ENCODE measurements at places on chromosomes 16 and 17.

DNA sequence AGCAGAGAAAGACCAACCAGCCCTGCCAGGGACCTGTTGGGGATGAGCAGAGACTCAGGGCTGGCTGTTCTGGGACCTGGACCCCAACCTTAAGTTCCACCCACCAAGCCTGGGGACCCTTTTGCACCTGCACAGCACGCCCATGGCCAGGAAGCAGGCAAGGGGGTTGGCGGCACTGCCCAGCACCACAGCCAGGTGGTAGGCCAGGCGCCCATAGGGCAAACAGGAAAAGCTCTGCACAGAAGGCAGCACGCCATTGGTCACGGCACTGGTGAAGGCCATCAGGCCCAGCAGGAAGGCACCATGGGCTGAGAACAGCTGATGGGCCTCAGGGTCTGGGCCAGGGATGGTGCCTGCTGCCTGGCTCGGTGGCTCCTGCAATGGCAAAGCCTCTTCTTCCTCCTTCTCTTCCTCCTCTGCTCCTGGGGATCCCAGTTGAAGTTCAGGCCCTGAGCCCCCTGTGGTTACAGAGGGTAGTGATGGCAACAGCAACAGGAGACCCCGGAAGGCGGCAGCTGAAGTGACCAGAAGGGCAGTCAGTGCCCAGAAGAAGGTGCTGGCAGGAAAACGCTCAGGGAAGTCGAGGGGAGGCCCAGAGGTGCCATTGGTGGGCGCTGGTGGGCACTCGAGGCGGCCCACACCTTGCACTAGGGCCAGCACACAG lies 1.7 kb downstream of the SLC52A1 start:
- no peak for DNase-seq

DNA sequence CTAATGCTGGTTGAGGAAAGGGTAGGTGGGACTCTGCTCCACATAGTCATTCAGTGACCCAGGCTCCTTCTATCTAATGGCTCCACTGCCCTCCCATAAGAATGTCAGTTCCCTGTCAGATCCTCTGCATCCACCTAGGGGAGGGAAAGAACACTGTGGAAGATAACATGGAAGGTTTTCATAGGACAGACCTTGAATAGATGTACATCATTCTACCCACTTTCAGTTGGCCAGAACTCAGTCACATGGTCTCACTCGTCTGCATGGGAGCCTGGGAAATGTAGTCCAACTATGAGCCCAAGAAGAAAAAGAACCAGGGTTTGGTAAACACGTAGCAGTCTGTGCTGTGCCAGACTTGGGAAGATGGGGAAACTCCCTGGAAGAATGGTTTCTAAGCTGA lies 27.1 kb upstream of the SCNN1B start:
- no peak for DNase-seq

GRCh38 chr16:23306199-23307100 lies 4.3 kb downstream of the SCNN1B start:
- DNase-seq, result no peak

DNA sequence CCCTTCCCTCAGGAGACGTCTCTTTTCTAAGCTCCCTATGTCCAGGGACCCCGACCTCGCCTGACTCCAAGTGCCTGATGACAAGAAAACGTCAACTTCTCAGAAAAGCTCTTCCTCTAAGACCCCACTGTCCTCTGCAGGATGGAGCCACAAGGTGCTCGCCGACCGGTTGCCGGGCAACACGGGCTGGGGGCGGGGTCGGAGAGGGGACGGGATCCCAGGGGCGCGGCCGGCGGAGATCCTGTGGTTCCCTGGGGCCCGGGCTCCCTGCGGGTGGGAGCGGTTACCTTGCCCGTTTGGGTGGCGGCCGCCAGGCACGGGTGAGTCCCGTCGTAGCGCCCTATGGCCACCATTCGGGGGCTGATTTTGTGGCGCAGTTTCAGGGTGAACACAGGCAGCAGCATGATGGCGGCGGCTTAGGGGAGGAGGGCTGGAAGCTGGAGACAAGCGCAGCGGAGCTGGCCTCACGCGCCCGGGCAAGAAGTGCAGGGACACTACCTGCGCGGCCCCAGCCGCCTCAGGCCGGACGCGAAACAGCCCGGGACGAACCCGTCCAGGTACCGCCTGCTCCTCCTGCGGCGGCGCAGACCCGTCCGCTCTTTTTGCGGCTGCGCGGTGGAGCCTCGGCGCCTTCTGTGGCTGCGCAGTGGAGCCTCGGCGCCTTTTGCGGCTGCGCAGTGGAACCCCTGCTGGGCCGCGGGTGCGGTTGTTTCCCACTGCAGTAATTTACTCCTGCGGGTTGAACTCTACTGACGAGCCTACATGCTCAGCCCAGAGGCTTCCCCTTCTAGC lies at the start of gene BBS2:
TSS of gene BBS2 (minus strand) at position 566 of the 792 bp plus-strand sequence. CDS start at position 404, 162 bp downstream.
- DNase-seq, result peak; percentile 62

DNA sequence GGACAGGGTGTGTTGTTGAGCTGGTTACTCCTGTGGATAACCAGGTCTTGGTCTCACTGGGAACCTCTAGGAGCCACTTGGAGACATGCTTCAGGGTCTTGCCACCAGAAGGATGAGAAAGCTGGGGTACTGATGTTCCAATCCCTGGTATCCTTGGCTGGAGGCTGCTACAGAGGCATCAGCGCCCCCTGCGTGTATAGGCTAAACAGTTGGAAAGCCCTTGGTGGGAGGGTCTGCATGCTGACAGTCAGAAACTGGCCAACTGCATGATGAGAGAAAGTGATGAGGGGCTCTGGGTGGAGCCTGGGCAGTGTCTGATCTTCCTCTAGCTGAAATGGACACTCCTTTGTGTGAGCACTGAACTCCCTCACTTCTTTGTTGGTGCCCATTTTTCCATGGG lies 536.9 kb downstream of the XYLT1 start:
- no peak for DNase-seq

DNA sequence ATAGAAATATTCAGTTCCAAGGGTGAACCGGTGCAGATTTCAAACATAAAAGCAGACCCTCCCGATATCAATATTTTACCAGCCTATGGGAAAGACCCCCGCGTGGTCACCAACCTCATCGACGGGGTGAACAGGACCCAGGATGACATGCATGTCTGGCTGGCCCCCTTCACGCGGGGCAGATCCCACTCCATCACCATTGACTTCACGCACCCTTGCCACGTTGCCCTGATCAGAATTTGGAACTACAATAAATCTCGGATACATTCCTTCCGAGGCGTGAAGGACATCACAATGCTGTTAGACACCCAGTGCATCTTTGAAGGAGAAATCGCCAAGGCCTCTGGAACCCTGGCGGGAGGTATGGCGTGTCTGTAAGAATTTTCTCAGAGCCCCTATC lies 200.0 kb downstream of the KATNIP start:
- no peak for DNase-seq

Data from amniotic stem cell (primary cell).